GM18507 (cell line): ENCODE measurements at places on chromosomes 7 and 10.

DNA sequence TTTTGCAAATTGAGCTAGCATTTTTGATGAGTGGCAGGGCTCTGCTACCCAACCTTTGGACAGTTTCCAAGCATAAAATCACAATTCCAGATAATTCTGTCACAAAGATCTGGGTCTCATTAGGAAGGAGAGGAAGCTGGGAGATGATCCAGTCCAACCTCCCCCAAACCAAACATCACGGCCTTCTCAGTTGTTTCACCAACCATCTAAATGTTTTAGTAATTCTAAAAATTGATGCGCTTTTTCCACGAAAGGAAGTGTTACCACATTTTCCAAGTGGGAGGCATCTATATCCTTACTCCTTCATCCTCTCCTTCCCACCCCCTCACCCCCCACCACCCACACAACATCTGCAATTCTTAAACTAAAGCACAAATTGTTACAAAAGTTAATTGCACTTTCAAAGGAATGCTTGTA lies 108.3 kb downstream of the EGFR start:
- no peak for DNase-seq

DNA sequence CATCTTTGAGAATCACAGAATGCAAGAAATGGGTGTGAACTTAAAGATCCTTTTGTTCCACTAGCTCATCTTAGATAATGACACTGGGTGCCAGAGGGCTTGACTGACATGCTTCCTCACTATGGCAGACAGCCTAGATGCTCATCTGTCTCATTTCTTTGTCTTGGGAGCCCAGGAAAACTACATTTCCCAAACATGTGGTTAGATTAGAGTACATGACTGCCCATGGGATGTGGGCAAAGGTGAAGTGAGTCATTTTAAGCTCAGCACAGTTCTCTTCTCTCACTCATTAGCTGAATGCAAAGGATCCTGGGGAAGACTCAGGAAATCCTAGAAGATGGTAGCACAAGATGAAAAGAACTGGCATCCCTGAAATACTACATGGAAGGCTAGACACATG lies 32.5 kb upstream of the TBX20 start:
- DNase-seq, result no peak

DNA sequence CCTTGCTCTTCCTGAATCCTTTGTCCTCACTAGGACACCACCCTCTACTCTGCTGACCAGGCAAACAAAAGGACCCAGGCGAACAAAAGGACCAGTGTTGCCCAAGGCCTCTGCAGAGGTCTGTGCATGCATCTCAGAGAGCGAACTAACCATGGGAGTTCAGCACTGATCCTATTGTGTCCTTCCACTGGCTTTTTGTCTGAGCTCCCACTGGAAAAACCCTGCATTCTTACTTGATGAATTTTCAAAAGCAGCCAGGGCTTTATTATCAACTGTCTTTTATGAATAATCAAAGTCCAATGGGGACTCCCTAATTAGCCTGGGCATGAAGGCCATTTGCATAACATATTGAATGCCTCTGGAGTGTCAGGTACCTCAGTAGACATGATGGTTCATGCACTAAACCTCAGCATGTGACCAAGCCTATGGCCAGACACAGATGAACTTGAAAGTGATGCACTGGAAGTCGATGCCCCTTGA lies 140.6 kb downstream of the KCNMA1 start:
- no peak for DNase-seq

- no peak for DNase-seq
Observed at GRCh38 chr10:63799521-63800300, 278.5 kb downstream of the REEP3 start.
